ENCODE measurements at places on chromosomes 7 and 10.

GRCh38 chr10:30736685-30737232, 107.2 kb upstream of the LYZL2 start:
- peaks cover 3% of the 10 kb centered on the region for H3K36me3 ChIP-seq
- peak overlapping the region; percentile 86 for H3K27ac ChIP-seq

- no peaks in the 10 kb centered on the region for H3K27me3 ChIP-seq
- no peak overlapping the region for H3K4me3 ChIP-seq
- peaks cover 25% of the 10 kb centered on the region for H3K4me1 ChIP-seq
- H3K36me3 ChIP-seq = peaks cover 10% of the 10 kb centered on the region
These were observed 17.2 kb downstream of the CEP41 start for GRCh38 chr7:130423501-130424037.

DNA sequence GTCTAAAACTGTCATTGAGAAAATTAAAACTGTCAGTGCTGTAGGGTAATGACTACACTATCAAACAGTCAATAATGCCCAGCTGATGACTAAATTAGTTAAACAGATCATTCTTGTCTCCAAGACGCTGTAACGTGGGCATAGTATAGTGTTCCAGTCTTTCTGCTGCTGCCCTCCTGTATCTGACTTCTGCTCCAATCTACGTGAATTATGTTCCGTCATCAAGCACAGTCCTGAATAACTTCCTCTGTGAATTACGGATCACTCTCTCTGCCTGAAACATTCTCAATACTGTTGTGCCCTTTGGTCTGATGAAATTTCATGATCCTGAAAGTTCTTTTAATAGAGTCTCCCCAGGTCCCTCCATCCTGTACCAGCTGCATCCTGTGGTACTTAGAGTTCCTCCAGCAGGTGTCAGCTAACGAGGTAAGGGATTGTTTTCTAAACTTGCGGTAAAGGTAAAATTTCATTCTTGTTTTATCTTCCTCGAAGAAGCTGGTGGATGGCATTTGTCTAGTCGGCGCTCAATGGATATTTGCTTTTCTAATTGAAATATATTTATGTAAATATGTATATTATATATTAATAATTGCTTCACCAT, 393.5 kb upstream of the ADARB2 start:
- no peak overlapping the region for H3K4me3 ChIP-seq
- no peak overlapping the region for H3K27ac ChIP-seq
- no peak for DNase-seq
- no peaks in the 10 kb centered on the region for H3K36me3 ChIP-seq
- H3K27me3 ChIP-seq = no peaks in the 10 kb centered on the region

- no peak for DNase-seq
- H3K36me3 ChIP-seq = no peaks in the 10 kb centered on the region
- H3K27me3 ChIP-seq = peaks cover 4% of the 10 kb centered on the region
- peaks cover 16% of the 10 kb centered on the region for H3K4me1 ChIP-seq
- no peak overlapping the region for H3K27ac ChIP-seq
- no peak overlapping the region for H3K4me3 ChIP-seq
These were observed 510.2 kb downstream of the RPS24 start for GRCh38 chr10:78543749-78544362.

DNA sequence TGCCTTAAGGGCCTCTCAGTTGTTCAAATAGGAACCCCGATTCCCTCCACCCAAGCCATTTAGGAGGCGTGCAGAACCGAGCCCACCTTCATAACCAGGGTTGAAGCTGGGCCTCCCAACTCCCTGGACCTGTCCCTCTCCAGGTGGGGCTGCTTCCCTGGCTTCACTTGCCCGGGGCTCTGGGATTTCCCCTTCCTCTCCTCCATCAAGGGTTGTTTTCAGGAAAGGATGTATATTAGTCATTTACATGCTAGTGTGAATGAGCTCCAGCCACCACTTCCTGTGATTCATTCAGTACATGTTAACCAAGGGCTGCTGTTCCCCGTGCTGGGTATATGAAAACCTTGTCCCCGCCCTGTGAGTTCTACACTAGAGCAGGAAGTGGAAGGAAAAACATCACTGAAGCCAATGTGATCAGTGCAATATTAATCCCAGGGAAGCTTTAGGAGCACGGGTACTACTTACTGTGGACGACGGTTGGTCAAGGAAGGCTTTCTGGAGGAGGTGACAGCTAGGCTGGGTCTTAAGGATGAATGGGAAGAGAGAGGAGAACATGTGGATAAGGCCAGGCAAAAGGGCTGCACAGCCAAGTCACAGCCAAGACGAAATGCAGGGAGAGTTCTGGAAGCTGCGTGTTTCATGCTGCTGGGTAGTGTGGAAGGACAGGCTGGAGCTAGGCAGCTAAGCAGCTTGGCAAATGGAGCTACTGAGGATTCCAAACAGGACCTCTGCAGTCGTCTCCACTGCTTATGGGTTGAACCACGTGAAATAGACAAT, 150.1 kb upstream of the SHH start:
- peaks cover 2% of the 10 kb centered on the region for H3K36me3 ChIP-seq
- H3K4me1 ChIP-seq = peaks cover 17% of the 10 kb centered on the region

DNA sequence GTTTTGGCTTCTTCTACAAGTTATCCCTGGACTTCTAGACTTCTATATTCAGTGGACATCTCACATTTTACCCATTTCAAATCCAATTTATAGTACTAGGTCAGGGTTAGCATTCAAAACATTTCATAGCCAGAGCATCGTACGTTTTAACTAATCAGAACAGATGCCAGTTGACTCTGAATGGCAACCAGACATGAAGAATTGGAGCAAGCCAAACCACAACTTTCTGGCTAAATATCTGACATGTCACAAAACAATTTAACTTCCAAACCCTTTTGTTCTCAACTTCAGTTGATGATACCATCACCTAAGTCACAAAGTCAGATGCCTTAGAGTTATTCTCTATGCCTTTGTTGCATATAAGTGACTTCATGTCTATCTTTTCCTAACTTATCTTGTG, 1105.7 kb downstream of the XPNPEP1 start:
- H3K4me1 ChIP-seq = no peaks in the 10 kb centered on the region
- no peak overlapping the region for H3K4me3 ChIP-seq
- DNase-seq = no peak
- H3K36me3 ChIP-seq = no peaks in the 10 kb centered on the region

GRCh38 chr7:121097577-121097976, 109.1 kb downstream of the CPED1 start:
- H3K27ac ChIP-seq = no peak overlapping the region
- no peaks in the 10 kb centered on the region for H3K36me3 ChIP-seq
- no peak overlapping the region for H3K4me3 ChIP-seq
- peak; percentile 46 for DNase-seq
- H3K27me3 ChIP-seq = peaks cover 12% of the 10 kb centered on the region
- H3K4me1 ChIP-seq = no peaks in the 10 kb centered on the region

GRCh38 chr7:43164757-43165156, 52.3 kb downstream of the HECW1 start:
- no peak overlapping the region for H3K4me3 ChIP-seq
- peaks cover 2% of the 10 kb centered on the region for H3K27me3 ChIP-seq
- H3K4me1 ChIP-seq = no peaks in the 10 kb centered on the region

DNA sequence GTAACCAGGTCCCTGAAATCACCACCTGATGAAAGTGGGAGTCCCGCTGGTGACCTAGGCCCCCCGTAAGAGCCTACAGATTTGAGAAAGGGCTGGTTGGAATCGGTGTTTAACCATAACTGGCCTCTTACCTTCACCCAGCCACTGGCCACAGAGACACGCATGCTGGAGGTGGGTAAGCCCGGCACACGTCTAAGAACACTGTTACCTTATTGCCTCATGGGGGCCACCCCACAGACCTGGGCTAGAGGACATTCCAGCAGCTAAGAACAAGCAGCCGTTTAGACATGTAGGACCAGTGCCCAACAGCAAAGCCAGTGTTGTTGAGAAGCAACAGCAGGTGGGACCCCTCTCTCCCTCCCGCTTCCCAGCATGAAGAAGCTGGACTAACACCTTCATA, 2.5 kb upstream of the GDF2 start:
- H3K27ac ChIP-seq = no peak overlapping the region
- no peaks in the 10 kb centered on the region for H3K4me1 ChIP-seq
- no peaks in the 10 kb centered on the region for H3K27me3 ChIP-seq
- no peak overlapping the region for H3K4me3 ChIP-seq

DNA sequence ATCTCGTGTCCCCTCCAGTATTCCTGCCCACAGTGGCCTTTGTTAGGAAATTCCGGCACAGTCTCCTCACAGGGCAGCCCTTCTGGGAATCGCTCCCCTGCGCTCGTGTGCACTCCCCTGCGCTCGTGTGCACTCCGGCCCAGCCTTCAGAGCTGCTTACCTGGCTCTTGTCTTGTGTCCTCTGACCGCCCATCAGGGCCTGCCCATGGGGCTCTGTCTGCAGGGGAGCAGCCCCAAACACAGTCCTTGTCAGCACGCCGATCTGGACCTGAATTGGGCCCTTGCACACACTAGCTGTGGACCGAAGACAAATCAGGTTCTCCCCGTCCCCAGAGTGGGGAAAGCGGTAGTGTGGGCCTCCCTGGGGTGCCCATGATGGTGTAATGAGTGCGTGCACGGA, 179.4 kb downstream of the CUX1 start:
- H3K27me3 ChIP-seq = no peaks in the 10 kb centered on the region
- H3K4me1 ChIP-seq = no peaks in the 10 kb centered on the region
- H3K36me3 ChIP-seq = no peaks in the 10 kb centered on the region
- no peak overlapping the region for H3K4me3 ChIP-seq
- no peak for DNase-seq

GRCh38 chr7:105885387-105886111, 9.2 kb upstream of the ATXN7L1 start:
- peaks cover 20% of the 10 kb centered on the region for H3K27me3 ChIP-seq
- H3K36me3 ChIP-seq = peaks cover 1% of the 10 kb centered on the region
- no peak overlapping the region for H3K27ac ChIP-seq

DNA sequence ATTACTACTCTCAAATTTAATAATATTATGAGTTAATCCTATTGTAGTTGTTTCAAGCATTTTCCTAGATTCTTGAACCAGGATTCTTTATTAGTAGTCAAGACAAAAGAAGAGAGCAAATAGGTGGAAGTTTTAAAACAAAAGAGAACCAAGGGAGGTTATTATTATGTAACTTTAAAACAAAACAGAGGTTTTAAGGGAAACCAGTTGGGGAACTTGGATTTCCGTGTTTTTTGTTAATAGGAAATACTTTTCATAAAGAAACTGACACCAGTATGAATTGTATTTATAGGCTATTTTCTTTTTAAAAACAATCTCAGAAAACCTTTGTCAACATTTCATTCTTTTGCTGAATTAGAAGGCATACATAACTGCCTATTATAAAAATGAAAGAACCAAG, 183.9 kb downstream of the WNT2 start:
- no peak overlapping the region for H3K4me3 ChIP-seq
- H3K27me3 ChIP-seq = no peaks in the 10 kb centered on the region
- DNase-seq = no peak
- H3K36me3 ChIP-seq = no peaks in the 10 kb centered on the region
- peaks cover 8% of the 10 kb centered on the region for H3K4me1 ChIP-seq
- no peak overlapping the region for H3K27ac ChIP-seq

DNA sequence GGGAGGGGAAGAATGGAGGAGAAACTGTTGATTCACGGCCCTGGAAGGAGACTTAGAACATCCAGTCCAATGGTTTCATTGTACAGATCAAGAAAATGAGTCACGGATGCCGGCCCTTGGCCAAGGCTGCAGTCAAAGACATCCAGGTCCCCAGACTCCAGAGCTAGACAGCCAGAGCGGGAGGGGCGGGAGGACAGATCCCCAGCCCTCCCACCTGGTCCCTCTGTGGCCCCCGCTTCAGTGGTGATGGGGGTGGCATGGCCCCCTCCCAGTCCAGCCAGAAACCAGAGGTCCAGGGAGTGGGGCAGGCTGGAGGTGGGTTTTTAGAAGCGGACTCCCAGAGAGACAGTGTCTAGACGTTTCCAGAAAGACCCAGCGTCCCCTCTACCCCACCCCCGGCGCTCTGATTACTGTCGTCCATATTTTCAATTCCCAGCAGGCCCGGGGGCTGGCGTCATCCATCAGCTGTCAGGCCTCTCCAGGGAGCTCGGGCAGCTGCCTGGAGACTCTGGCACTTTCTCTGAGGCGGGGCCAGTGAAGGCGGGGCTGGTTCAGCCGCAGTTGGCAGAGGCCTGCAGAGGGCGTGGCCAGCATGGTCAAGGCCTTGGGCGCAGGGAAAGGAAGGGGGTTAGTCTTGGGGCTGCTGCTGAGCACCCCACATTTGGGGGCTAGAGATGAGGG, 8.0 kb upstream of the HSPB1 start:
- H3K4me1 ChIP-seq = peaks cover 14% of the 10 kb centered on the region
- H3K4me3 ChIP-seq = no peak overlapping the region
- H3K27ac ChIP-seq = no peak overlapping the region
- no peaks in the 10 kb centered on the region for H3K27me3 ChIP-seq
- no peak for DNase-seq
- no peaks in the 10 kb centered on the region for H3K36me3 ChIP-seq

GRCh38 chr10:124535731-124536495, 74.3 kb downstream of the LHPP start:
- peaks cover 3% of the 10 kb centered on the region for H3K27me3 ChIP-seq
- no peak for DNase-seq
- H3K4me3 ChIP-seq = no peak overlapping the region
- no peaks in the 10 kb centered on the region for H3K36me3 ChIP-seq
- no peak overlapping the region for H3K27ac ChIP-seq

- no peak overlapping the region for H3K27ac ChIP-seq
- H3K27me3 ChIP-seq = no peaks in the 10 kb centered on the region
- DNase-seq = no peak
- peaks cover 51% of the 10 kb centered on the region for H3K36me3 ChIP-seq
- H3K4me1 ChIP-seq = no peaks in the 10 kb centered on the region
These were observed 26.8 kb downstream of the ZC3HC1 start for GRCh38 chr7:130024390-130024789.

DNA sequence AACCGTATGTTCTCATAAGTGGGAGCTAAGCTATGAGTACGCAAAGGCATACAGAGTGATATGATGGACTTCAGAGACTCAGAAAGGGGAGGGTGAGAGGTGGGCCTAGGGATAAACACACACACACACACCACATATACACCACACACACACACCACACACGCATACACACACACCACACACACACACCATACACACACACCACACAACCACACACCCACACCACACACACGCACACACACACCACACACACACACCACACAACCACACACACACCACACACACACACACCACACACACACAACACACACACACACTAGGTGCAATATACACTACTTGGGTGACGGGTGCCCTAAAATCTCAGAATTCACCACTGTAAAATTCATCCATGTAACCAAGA, 113.6 kb upstream of the ADAM12 start:
- H3K36me3 ChIP-seq = no peaks in the 10 kb centered on the region
- H3K4me3 ChIP-seq = no peak overlapping the region
- H3K4me1 ChIP-seq = no peaks in the 10 kb centered on the region

- H3K27me3 ChIP-seq = no peaks in the 10 kb centered on the region
- H3K36me3 ChIP-seq = no peaks in the 10 kb centered on the region
- no peak overlapping the region for H3K4me3 ChIP-seq
- no peaks in the 10 kb centered on the region for H3K4me1 ChIP-seq
These were observed 38.3 kb downstream of the FRMPD2 start for GRCh38 chr10:48236199-48236621.

DNA sequence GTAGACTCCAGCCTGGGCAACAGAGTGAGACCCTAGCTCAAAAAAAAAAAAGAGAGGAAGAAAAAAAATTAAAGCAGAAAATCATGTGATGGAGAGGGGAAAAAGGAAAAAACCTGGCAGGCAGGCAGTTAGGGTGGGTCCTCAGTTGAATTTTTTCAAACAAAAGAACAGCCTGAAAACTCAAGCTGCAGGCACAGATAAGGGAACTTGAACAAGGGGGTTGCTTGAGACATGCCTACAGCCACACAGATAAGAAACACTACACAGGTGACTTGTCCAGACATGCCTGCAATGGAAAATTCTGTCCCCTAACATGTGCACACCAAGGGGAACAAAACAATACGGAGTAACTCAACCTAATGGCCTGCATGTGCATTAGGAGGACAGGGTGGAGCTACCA, 19.2 kb downstream of the VIM start:
- no peak overlapping the region for H3K27ac ChIP-seq
- DNase-seq = no peak
- H3K4me1 ChIP-seq = peaks cover 2% of the 10 kb centered on the region
- peaks cover 4% of the 10 kb centered on the region for H3K36me3 ChIP-seq
- H3K4me3 ChIP-seq = no peak overlapping the region

All from activated CD4-positive, alpha-beta T cell treated with anti-CD3 and anti-CD28 coated beads, Interleukin-2, amount 10 ng/mL, durations not matched to agents 24 days and 14 days (primary cell).